ENCODE measurements at places on chromosomes 5 and 9.

GRCh38 chr5:100706776-100707175 is 171.6 kb downstream of the FAM174A start:
- DNase-seq, result no peak

GRCh38 chr9:17810317-17810716 is 231.5 kb downstream of the SH3GL2 start:
- no peak for DNase-seq

DNA sequence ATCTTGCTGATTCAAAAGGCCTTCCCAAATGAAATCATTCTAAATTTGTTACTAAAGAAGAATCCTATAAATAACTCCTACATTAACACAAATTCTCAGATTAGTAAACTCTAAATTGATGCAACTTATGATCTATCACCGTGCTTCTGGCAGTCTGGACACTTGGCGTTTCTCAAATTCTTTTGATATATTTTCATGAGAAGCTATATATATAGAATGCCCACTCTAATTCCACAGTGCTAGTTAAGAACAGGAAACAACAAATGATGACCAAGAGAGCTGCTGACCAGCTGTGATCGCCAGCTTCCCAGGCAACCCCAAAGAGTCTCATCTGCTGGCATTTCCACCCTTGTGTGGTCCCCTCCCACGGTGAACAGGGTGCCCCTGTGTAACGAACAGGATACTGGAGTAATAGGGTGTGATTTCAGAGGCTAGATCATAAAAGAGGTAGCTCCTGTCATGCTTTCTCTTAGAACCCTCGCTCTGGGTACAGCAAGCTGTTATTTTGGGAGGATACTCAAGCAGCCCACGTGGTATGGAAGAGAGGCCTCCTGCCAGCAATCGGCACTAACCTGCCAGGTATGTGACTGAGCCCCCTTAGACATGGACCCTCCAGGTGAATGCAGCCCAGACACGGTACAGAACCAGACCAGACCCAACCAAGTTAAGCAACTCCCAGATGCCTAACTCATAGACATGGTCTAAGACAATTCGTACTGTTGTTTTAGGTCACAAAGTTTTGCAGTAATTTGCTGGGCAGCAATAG is 64.7 kb downstream of the CDC14B start:
- no peak for DNase-seq

GRCh38 chr9:21357479-21358460 is 7.1 kb upstream of the IFNA6 start:
- no peak for DNase-seq

- no peak for DNase-seq
Observed at GRCh38 chr9:17625644-17626388, 47.0 kb downstream of the SH3GL2 start.

DNA sequence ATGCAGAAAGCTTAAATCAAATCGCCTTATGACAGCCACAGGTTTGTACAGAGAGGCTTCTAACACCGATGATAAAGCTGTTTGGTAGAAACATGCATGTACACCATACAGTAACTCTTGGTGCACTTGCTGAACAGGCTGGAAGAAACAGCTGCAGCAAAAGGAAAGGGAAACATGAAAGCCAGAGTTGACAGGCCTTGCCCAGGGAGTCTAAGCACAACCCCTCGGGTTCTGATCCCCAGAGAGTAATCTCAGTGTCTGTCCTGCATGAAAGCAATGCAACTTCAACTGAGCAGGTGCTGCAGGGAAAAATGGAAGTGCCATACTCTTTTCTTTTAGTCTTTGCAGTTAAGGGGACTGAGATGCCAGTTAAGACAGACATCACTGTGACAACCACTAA is 419.9 kb downstream of the BNC2 start:
- DNase-seq, result no peak

GRCh38 chr9:129166623-129167557 is 11.2 kb downstream of the IER5L start:
- DNase-seq, result no peak

DNA sequence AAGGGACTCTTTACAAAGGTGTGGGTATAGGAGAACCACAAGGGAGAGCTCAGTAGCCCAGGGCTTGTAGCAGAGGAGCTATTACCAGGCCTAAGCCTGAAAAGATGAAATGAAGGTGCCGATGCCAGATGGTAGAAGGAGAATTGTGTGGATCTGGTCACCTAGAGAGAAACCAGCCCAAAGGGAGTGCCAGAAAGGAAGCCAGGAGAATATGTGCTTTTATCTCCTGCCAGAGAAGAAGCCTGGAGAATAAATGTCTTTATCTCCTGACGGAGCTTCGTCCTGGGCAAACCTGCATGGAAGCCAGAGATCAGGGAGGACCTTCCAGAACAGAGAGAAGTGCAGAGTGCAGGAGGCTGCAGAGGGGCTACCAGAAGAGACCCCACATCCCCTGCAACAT is 142.6 kb downstream of the MED10 start:
- no peak for DNase-seq

DNA sequence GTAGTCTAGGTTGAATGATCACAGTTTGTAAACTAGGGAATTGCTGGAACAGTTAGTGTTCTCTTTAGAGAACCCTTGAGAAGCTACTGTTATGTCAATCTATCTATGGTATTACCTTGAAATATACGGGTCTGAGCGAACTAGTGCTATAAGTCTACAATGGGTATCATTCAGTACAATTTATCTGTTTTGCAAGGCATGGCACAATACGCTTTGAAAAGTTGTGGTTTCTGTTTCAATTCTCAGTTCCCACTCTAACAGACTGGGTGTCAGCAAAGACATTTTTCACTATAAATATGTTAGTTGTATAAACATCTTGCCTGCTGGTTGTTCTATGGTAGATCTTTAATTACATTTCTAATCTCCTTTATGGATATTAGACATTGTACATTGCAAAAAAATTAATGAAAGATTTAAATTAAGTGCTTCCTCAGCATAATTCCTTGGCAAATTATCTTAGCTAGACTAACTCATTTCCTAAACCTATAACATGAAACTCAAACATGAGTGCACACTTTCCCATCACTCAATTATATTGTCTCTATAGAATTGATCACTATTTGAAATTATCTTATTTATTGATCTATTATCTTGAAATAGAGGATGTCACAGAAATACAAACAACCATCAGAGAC is 24.9 kb upstream of the SLCO6A1 start:
- no peak for DNase-seq

DNA sequence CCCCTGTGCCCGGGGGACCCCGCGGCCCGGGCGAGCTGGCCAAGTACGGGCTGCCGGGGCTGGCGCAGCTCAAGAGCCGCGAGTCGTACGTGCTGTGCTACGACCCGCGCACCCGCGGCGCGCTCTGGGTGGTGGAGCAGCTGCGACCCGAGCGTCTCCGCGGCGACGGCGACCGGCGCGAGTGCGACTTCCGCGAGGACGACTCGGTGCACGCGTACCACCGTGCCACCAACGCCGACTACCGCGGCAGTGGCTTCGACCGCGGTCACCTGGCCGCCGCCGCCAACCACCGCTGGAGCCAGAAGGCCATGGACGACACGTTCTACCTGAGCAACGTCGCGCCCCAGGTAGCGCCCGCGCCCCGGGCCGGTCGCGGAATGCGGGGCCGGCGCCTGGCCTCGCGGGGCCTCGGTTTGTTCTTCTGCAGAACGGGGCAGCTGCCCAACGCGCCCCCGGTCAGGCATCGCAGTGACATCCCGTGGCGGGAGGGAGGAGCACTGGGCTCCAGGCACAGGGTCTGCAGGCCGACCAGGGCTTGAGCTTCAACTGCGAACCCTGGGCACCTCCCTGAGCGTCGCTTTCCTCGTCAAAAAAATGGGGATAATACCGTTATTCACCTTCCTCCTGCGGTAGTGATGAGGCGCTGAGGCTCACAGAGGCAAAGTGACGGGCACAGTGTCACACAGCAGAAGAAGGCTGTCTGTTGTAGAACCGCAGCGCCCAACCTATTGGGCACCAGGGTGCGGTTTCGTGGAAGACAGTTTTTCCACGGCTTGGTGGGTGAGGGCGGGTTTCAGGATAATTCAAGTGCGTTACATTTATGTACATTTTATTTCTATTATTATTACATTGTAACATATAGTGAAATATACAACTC is 777 bp downstream of the ENDOG start:
- no peak for DNase-seq

DNA sequence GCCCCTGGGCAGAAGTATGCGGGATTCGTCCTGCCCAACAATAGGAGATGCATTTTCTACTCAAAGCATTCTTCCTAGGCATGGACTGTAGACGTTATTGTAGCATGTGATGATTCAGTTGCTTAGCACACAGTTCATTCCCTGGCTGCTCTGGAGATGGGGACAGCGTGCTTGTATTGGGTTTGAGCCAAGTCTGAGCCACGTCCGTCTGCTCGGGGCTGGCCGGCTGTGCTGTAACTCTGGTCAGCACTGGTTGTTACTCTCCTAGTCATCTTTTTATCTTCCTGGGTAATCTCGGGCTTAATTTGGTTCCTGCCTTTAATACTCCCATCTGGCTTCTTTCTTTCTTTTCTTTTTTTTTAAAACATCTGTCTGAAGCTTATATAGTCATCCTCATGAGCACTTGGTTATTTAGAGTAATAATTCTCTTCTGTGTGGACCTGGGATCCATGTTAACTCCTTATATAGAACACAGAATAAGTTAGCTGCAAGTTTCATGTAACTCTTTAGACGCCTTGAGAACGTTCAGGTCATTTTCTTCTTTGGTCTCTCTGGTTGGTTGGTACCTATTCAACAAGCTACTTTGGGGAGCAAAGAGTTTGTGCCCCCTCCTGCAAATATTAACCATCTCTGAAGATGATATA is 118.8 kb upstream of the RPS23 start:
- DNase-seq, result no peak

GRCh38 chr5:172845154-172845553 is 11.1 kb downstream of the ERGIC1 start:
- no peak for DNase-seq

DNA sequence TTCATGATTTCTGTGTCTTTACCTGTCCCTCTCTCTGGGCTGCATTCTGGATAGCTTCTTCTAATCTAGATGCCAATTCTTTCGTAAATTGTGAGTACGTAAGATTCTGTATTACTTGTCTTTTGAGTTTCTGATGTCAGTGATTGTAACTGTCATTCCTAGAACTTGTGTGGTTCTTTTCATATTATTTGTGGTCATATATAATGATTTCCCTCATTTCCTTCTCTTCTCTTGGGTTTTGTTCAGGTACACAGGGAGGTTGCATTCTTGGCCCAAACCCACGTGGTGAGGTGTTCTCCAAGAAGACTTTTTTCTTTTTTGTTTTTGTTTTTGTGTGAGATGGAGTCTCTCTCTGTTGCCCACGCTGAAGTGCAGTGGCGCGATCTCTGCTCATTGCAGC is 13.8 kb downstream of the UGCG start:
- DNase-seq, result no peak

GRCh38 chr5:101977729-101978345 is 318.2 kb downstream of the SLCO4C1 start:
- DNase-seq, result no peak

DNA sequence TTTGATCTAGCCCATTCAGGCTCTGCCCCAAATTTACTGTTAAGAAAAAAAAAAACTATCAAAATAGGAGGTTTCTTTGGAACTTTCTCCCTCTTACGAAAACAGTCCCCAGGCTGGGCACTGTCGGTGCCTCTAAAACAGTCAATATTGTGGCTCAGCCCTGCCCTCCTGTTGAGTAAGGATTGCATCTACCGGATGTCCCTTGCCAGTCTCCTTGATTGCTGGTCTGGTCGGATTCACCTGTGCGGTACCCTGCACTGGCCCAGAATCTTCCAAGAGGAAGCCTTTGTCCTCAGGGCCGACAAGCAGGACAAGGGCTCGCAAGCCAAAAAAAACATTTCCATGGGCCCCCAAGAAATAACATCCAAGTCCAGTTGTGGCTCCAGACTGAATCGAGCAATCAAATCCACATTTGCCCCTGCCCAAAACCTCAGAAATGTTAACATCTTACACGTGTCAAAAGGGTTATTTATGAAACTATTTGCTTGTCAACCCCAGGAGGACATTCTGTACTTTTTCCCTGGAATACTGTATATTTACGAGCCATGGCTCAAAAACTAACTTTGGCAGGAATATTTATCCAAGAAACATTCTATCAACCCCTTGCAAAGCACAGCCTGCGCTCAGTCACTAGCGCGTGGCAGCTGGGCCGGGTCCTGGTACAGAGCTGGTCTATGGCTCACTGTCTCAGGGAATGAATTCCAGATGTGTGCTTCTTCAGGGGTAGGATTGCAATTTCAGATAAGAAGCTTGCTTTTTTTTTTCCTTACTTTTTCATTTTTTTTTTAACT is 129.2 kb upstream of the ADRA1B start:
- no peak for DNase-seq

GRCh38 chr9:133679056-133679455 is 42.9 kb downstream of the DBH start:
- no peak for DNase-seq

DNA sequence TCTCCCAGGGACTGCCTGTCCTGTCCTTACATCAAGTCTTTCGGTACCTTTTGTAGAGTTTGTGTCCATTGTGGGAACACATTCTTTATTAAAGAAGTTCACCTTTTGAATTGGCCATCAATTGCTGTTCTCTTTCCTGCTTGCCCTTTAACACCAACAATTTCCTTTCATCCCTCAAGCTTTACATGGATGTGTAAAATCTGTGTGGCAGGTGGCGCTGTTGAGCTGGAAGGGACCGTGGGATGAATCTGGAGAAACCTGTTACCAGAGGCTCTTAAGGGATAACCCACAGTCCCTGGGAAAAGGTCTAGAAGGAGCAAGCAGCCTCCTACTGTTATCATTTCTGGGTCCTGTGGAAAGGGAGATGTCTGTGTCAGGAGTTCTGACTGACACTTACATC is 7.9 kb upstream of the ZFP62 start:
- peak; percentile 17 for DNase-seq

- no peak for DNase-seq
Observed at GRCh38 chr9:70609542-70610286, 195.3 kb upstream of the KLF9 start.

DNA sequence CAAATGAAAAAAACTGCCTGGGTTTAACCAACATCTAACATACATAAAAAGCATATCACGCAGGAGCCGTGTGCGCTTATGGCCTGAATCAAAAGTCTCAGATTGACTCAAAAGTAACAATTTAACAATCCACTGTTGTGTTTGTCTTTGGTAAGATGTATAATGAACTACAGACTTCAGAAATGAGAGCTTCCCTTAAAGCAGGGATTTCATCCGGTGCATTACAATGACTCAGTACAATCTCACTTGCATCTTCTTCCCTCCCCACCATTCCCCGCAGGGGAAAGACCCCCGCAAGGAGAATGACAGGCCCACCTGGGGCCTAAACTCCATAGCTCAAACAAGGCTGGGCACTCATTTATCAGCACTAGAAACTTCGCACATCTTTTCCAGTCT is 1.4 kb downstream of the ZFR start:
- no peak for DNase-seq

GRCh38 chr5:127555826-127556225 is 38.4 kb downstream of the PRRC1 start:
- no peak for DNase-seq

DNA sequence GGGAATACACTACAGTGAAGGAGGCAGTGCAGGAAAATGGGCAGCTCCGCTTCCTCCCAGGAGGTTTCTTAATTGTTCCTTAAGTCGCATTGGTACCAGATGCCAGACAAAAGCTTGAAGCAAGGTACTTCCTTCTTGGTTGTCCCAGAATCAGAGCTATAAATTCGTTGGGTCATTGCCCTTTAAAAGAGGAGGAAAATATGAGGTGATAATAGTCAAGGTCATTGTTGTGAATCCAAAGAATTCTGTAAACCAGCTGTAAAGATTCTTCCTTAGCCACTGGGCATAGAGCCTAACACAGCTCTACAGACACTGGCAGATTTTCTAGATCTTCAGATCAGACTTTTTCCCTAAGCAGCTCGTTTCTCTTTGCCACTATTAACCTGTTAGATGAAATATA is 444.1 kb upstream of the TLE4 start:
- DNase-seq, result no peak

All from stimulated activated CD8-positive, alpha-beta memory T cell treated with anti-CD3 and anti-CD28 coated beads, Interleukin-4, amount 100 ng/mL, for 1 hour (primary cell).